Liver (tissue), 10 donors: ENCODE measurements at places on chromosomes 16 and 17.
A peak's percentile ranks its signal among the peaks of the same experiment; 100 is the strongest.

GRCh38 chr17:65332779-65333178 is 195.6 kb downstream of the RGS9 start:
- H3K27ac ChIP-seq: no peak overlapping the region
- no peaks in the 10 kb centered on the region for H3K4me1 ChIP-seq
- H3K4me3 ChIP-seq: no peak overlapping the region
- no peaks in the 10 kb centered on the region for H3K27me3 ChIP-seq

- peak; percentile 58 for DNase-seq
- peak overlapping the region; percentile 89 for H3K4me3 ChIP-seq
- H3K27me3 ChIP-seq: no peaks in the 10 kb centered on the region
- no peaks in the 10 kb centered on the region for H3K36me3 ChIP-seq
These were observed 916 bp downstream of the PAGR1 start for GRCh38 chr16:29816694-29817441.

DNA sequence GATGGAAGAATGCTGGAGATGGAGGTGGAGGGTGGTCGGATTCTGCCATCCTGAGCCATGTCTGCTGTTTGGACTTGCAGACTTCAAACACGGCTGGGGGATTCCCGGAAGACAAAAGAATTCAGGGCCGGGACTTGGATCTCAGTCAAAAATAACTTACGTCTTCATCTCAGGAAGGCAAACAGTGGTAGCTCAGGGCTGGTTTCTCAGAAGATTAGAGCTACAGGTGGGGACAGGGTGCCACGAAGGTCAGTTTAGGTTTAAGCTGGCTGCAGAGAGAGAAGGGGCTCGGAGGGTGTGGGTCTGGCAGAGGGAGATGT is 4.3 kb upstream of the RHBDL3 start:
- no peak overlapping the region for H3K4me3 ChIP-seq
- no peak for DNase-seq
- no peak overlapping the region for H3K27ac ChIP-seq
- peaks cover 8% of the 10 kb centered on the region for H3K4me1 ChIP-seq

DNA sequence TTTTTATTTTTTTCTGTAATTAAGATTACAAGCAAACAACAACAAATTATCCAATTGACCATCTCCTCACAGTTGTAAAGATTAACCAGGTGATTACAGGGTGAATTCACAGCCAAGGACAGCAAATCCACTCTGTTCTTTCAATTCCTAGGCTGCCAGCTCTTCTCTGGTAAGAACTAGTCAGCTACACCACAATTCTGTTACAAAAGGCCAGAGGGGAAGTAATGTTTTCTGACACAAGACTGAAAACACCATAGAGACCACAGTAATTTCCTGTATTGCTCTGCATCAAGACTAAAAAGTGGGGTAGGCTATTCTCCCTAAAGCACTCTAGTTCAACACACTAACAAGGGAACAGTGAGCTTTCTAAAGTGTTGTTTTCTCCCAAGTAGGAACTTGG is 10.6 kb downstream of the CA10 start:
- H3K27ac ChIP-seq: no peak overlapping the region
- no peak for DNase-seq
- H3K36me3 ChIP-seq: no peaks in the 10 kb centered on the region
- peaks cover 5% of the 10 kb centered on the region for H3K4me1 ChIP-seq
- no peak overlapping the region for H3K4me3 ChIP-seq
- no peaks in the 10 kb centered on the region for H3K27me3 ChIP-seq

- DNase-seq: no peak
- H3K27me3 ChIP-seq: no peaks in the 10 kb centered on the region
- no peaks in the 10 kb centered on the region for H3K36me3 ChIP-seq
- no peak overlapping the region for H3K27ac ChIP-seq
These were observed 4.6 kb downstream of the CD300LB start for GRCh38 chr17:74526681-74527080.

DNA sequence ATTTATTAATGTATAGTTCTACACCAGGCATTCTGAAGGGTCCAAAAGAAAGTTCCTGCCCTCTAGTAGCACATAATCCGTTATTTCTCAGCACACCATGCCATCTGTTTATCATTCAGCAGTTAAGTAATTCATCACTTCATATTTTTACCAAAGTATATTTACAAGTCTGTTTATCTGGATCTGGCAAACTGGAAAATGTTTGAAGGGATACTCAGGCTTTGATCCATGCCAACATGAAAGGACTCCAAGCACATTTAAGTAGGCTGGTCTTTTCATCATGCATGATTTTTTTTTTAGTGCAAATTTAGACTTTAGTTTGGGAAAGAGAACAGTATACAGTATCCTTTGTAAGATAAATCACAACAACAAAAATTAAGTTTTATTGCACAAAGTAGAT is 4.1 kb upstream of the VPS4A start:
- H3K4me1 ChIP-seq: peaks cover 3% of the 10 kb centered on the region
- H3K27me3 ChIP-seq: no peaks in the 10 kb centered on the region
- no peak for DNase-seq

GRCh38 chr17:55580596-55581133 is 69.4 kb upstream of the SMIM36 start:
- no peaks in the 10 kb centered on the region for H3K36me3 ChIP-seq
- no peaks in the 10 kb centered on the region for H3K27me3 ChIP-seq
- no peak for DNase-seq
- H3K27ac ChIP-seq: no peak overlapping the region
- H3K4me1 ChIP-seq: peaks cover 16% of the 10 kb centered on the region

- no peak overlapping the region for H3K27ac ChIP-seq
- peaks cover 20% of the 10 kb centered on the region for H3K4me1 ChIP-seq
- DNase-seq: no peak
- no peak overlapping the region for H3K4me3 ChIP-seq
- H3K36me3 ChIP-seq: no peaks in the 10 kb centered on the region
These were observed 58.0 kb downstream of the KANSL1 start for GRCh38 chr17:46135126-46135812.

GRCh38 chr16:73739049-73739769 is 557.4 kb upstream of the PSMD7 start:
- no peak overlapping the region for H3K27ac ChIP-seq
- H3K4me1 ChIP-seq: no peaks in the 10 kb centered on the region
- no peak overlapping the region for H3K4me3 ChIP-seq
- H3K27me3 ChIP-seq: no peaks in the 10 kb centered on the region

DNA sequence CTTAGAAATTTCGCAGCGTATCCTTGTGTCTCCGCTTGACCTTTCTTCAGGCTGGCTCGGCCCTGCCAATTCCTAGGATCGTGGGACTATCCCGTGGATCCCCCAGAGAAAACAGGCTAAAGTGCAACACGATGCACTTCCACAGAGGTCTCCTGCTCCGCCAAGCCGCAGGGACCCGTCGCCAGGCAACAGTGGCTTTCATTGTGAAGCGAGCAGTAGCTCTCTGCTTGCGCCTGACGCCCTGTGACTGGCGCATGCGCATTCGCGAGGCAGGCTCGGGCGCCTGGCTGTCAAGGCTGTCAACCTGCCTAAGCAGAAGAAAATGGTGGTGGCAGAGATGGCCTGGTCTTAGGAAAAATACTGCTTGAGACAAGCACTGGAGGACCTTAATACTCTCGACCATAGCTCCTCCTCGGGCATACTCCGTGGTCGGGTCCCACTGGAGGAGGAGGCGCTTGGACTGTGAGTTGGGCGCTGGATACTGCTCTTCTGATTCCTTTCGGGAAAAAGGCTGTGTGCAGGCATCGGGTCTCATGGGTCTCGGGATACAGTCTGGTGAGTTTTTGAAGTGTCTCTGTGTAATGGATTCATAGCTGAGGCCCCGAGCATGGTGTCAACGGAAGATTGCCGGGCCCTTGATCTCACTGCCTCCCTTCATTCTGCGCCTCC is 2336.1 kb downstream of the TP53TG3F start:
- H3K27ac ChIP-seq: no peak overlapping the region
- no peaks in the 10 kb centered on the region for H3K36me3 ChIP-seq
- no peak for DNase-seq
- H3K4me3 ChIP-seq: no peak overlapping the region

- no peaks in the 10 kb centered on the region for H3K36me3 ChIP-seq
- no peaks in the 10 kb centered on the region for H3K4me1 ChIP-seq
- H3K4me3 ChIP-seq: no peak overlapping the region
- H3K27me3 ChIP-seq: no peaks in the 10 kb centered on the region
These were observed 7.2 kb downstream of the CA7 start for GRCh38 chr16:66851166-66851964.

GRCh38 chr16:22091721-22092120 is 620 bp upstream of the VWA3A start:
- H3K4me1 ChIP-seq: no peaks in the 10 kb centered on the region
- no peaks in the 10 kb centered on the region for H3K27me3 ChIP-seq
- H3K4me3 ChIP-seq: no peak overlapping the region
- DNase-seq: no peak
- H3K27ac ChIP-seq: no peak overlapping the region

- no peaks in the 10 kb centered on the region for H3K36me3 ChIP-seq
- no peak for DNase-seq
- no peak overlapping the region for H3K4me3 ChIP-seq
- H3K27ac ChIP-seq: no peak overlapping the region
- H3K4me1 ChIP-seq: no peaks in the 10 kb centered on the region
- no peaks in the 10 kb centered on the region for H3K27me3 ChIP-seq
These were observed 27.5 kb downstream of the CEP295NL start for GRCh38 chr17:78875363-78876093.

GRCh38 chr16:6753553-6753952 is 579.1 kb upstream of the RBFOX1 start:
- H3K27me3 ChIP-seq: no peaks in the 10 kb centered on the region
- H3K27ac ChIP-seq: no peak overlapping the region
- H3K36me3 ChIP-seq: no peaks in the 10 kb centered on the region
- H3K4me3 ChIP-seq: no peak overlapping the region
- no peaks in the 10 kb centered on the region for H3K4me1 ChIP-seq

DNA sequence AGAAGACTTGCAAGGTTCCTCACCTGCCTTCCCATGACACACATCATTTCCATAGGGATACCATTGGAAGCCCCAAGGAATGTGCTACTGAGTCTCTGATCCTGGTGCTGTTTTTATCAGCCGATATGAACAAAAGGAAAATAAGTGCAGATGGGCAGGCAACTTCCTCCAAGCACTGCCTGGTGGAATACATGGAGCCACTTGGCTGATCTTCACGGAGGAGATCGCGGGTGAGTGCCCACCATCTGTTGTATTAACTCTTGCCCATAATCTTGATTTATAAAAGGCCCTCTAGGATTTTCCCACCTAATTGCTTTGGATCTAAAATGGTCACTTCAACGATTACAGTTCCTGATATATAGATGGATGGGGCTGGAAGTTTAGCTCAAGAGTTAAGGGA is 24.7 kb upstream of the CDRT15 start:
- DNase-seq: no peak
- H3K27ac ChIP-seq: no peak overlapping the region
- no peak overlapping the region for H3K4me3 ChIP-seq
- H3K36me3 ChIP-seq: no peaks in the 10 kb centered on the region
- H3K4me1 ChIP-seq: no peaks in the 10 kb centered on the region
- no peaks in the 10 kb centered on the region for H3K27me3 ChIP-seq

GRCh38 chr17:72520665-72521303 is 400.0 kb downstream of the SOX9 start:
- H3K36me3 ChIP-seq: no peaks in the 10 kb centered on the region
- DNase-seq: no peak
- H3K4me3 ChIP-seq: no peak overlapping the region

- H3K36me3 ChIP-seq: no peaks in the 10 kb centered on the region
- no peak for DNase-seq
- H3K4me1 ChIP-seq: peaks cover 5% of the 10 kb centered on the region
- H3K27me3 ChIP-seq: no peaks in the 10 kb centered on the region
- no peak overlapping the region for H3K4me3 ChIP-seq
These were observed 61.6 kb downstream of the RGS9 start for GRCh38 chr17:65198653-65199382.

- no peaks in the 10 kb centered on the region for H3K27me3 ChIP-seq
- no peak overlapping the region for H3K27ac ChIP-seq
- no peaks in the 10 kb centered on the region for H3K36me3 ChIP-seq
- peaks cover 7% of the 10 kb centered on the region for H3K4me1 ChIP-seq
- H3K4me3 ChIP-seq: no peak overlapping the region
- DNase-seq: no peak
These were observed 3.0 kb downstream of the DOC2B start for GRCh38 chr17:178292-179065.

DNA sequence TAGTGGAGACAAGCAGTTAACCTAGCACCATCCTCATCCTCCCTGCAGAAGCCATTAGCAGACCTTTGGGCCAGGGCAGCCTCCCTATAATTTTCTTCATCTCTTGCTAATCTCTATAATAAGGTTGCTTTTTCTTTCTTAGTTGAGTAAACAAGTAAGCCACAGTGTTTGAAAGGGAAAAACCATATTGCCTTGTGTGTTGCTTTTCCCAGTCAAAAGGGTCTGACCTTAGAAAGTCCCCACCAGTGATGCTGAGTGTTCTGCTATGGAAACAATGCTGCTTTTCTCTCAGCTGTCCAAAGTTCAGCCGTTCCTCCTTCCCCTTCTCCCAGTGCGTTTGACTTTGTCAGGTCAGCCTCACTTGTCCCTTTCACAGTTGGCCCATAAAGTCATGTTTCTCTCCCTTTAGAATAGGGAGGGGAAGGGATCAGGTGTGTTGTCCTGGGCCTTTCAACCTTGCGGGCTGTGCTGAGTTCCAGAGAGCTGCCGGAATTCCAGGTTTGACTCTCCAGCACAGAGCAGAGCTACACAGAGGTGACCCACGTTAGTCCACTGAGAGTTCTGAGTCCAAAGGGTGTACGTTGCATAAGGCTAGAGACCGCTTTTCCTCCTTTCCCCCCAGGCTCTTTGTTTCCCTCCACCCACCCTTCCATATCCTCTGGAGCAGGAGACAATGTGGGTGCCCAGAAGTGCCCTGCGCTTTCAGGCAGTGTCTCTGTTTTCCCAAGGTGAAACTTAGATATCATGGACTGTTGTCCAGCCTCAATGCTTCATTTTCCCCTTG is 15.9 kb upstream of the CLEC18C start:
- no peak overlapping the region for H3K27ac ChIP-seq
- peaks cover 96% of the 10 kb centered on the region for H3K36me3 ChIP-seq
- H3K4me1 ChIP-seq: peaks cover 15% of the 10 kb centered on the region
- DNase-seq: no peak
- H3K27me3 ChIP-seq: no peaks in the 10 kb centered on the region

- H3K27me3 ChIP-seq: no peaks in the 10 kb centered on the region
- H3K36me3 ChIP-seq: no peaks in the 10 kb centered on the region
- no peak for DNase-seq
- no peak overlapping the region for H3K4me3 ChIP-seq
These were observed 9.0 kb upstream of the SLFN12L start for GRCh38 chr17:35546487-35546886.

GRCh38 chr16:2819939-2820835 is 3.1 kb downstream of the PRSS21 start:
- no peaks in the 10 kb centered on the region for H3K36me3 ChIP-seq
- DNase-seq: no peak
- no peaks in the 10 kb centered on the region for H3K27me3 ChIP-seq
- H3K4me1 ChIP-seq: no peaks in the 10 kb centered on the region
- H3K27ac ChIP-seq: no peak overlapping the region
- H3K4me3 ChIP-seq: no peak overlapping the region

- H3K27me3 ChIP-seq: no peaks in the 10 kb centered on the region
- no peak for DNase-seq
- no peak overlapping the region for H3K4me3 ChIP-seq
These were observed 31.0 kb downstream of the ZNRF1 start for GRCh38 chr16:75029854-75030253.
